Mesothelial cell of epicardium (in vitro differentiated cells): ENCODE measurements at places on chromosomes 5 and 9.

GRCh38 chr9:105816981-105817380, 122.6 kb downstream of the TMEM38B start:
- H3K36me3 ChIP-seq, result no peaks in the 10 kb centered on the region
- no peak for DNase-seq
- H3K27me3 ChIP-seq, result peaks cover 1% of the 10 kb centered on the region
- H3K4me3 ChIP-seq, result no peak overlapping the region

DNA sequence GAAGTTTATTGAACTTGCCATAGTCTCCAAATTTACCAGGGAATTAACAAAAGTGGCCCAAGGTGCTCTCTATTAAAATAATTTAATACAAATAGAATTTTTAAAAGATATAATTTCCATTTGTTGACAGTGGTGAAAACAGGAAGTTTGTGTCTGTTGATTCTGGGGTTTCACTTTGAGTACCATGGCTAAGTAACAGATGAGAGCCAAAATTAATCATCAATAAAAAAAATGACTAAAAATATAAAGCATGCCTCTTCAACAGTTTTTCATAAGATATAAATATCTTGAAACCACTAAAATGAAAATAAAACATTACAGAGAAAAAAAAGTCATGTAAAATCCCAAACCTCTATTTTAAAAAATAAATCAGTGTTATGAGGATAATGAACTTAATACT, 49.8 kb downstream of the SGCD start:
- peaks cover 18% of the 10 kb centered on the region for H3K4me1 ChIP-seq
- no peak overlapping the region for H3K4me3 ChIP-seq
- no peak overlapping the region for H3K27ac ChIP-seq
- H3K36me3 ChIP-seq, result no peaks in the 10 kb centered on the region

DNA sequence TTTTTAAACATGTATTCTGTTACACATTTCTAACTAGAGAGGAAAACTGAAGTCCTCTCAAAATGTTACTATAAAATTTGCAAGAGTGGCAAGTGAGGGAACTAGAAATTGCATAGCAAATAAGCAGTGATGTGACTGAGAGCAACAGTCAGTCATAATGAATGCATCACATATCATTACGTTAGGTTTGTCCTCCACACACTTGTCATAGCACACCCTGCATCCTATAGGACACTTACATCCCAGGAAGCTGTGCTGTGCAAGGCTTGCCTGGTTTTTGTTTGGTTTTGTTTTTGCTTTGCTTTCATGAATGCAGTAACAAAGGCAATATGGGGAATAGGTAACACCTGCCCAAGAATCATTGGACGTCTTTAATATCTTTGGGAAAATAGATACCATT, 10.8 kb downstream of the NFIB start:
- no peaks in the 10 kb centered on the region for H3K27me3 ChIP-seq
- H3K4me3 ChIP-seq, result peak overlapping the region; percentile 11
- peak overlapping the region; percentile 58 for H3K27ac ChIP-seq

- H3K27ac ChIP-seq, result no peak overlapping the region
- no peaks in the 10 kb centered on the region for H3K27me3 ChIP-seq
- no peak overlapping the region for H3K4me3 ChIP-seq
Observed at GRCh38 chr9:129071526-129072126, 9.3 kb upstream of the DOLPP1 start.

GRCh38 chr9:69143291-69143690, 30.8 kb upstream of the TJP2 start:
- DNase-seq, result no peak
- H3K4me1 ChIP-seq, result peaks cover 33% of the 10 kb centered on the region
- H3K27ac ChIP-seq, result peak overlapping the region; percentile 17
- H3K27me3 ChIP-seq, result no peaks in the 10 kb centered on the region

DNA sequence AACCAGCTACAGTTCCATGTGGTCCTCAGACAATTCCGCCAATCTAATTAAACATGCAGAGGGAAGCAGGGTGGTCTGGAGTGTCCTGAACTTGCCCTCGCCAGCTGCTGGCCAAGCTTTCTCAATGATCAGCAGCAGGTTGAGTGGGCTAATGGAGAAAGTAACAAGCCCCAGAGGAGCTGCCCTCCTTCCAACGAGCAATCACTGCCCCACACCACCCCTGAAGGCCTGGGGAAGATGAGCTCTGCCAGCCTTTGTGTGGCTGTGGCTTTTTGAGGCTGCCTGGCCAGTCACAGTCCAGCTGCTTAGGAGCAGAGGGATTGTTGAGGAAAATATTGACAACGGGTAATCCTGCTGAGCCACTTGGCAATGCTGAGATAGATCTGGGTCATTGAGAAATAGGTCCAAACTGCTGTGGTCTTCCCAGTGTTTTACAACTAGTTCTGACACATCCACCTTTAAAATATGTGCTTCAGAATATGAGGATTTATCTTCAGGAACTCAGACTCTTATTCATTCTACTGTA, 107.3 kb downstream of the CD180 start:
- peaks cover 38% of the 10 kb centered on the region for H3K4me1 ChIP-seq
- H3K27me3 ChIP-seq, result no peaks in the 10 kb centered on the region
- no peak overlapping the region for H3K27ac ChIP-seq
- peaks cover 3% of the 10 kb centered on the region for H3K36me3 ChIP-seq
- DNase-seq, result no peak

GRCh38 chr9:32725066-32725860, 58.1 kb upstream of the TMEM215 start:
- H3K36me3 ChIP-seq, result peaks cover 3% of the 10 kb centered on the region
- H3K27me3 ChIP-seq, result no peaks in the 10 kb centered on the region
- no peak overlapping the region for H3K27ac ChIP-seq
- DNase-seq, result no peak
- no peaks in the 10 kb centered on the region for H3K4me1 ChIP-seq

DNA sequence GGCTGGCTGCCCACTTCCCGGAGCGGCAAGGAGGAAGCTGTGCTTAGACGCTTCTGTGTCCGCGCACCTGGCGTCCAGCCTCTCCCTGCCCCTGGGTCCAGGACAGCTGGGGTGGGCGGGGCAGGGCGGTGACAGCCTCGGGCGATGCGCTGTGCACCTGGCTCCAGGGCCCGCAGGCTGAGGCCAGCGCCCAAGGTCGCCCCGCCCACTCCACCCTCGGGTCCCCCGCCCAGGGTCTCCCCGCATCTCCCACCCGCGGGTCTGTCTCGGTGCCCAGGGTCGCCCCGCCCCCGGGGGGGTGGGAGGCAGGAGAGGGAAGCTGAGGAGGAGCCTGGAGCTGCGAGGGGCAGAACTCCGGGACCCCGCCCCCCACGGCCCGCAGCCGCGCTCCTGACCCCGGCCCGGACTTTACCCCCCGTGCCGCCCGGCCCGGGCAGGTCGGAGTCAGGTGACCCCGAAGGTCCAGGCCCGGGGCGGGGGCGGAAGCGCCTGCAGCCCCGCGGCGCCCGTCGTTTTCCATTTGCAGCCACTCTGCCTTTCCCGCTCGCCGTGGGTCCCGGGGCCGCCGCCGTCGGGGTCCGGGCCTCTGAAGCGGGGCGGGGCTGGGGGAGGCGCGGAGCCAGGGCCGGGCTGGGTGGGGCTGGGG, at the start of gene ENTPD8:
Gene ENTPD8, minus strand, starts transcription at position 69 of the 646 bp plus-strand sequence. CDS start 3,072 bp downstream, outside the sequence.
- H3K4me3 ChIP-seq, result peak within 1 kb of the TSS; percentile 66
- DNase-seq, result no peak
- H3K36me3 ChIP-seq, result no peaks in the 10 kb centered on the region
- peaks cover 8% of the 10 kb centered on the region for H3K27me3 ChIP-seq

DNA sequence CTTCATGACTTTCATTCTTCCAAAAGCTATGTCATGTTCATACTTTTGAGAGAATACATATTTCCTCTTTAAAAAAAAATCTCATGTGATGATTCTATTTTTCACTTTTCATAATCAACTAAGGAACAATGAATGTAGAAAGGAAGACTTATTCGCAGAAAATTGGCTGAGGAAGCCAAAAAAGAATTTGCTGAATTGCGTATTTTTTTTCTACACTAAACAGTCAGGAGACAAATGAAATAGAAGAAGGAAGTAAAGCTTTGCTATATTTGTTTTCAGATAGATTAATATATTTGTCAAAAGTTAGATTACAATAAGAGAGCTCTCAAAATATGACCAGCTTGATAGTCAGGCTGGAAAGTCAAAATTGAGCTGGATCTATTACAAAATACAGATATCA, 504.2 kb downstream of the ANXA1 start:
- no peak overlapping the region for H3K27ac ChIP-seq
- H3K4me1 ChIP-seq, result no peaks in the 10 kb centered on the region
- DNase-seq, result no peak
- no peaks in the 10 kb centered on the region for H3K27me3 ChIP-seq
- no peak overlapping the region for H3K4me3 ChIP-seq

DNA sequence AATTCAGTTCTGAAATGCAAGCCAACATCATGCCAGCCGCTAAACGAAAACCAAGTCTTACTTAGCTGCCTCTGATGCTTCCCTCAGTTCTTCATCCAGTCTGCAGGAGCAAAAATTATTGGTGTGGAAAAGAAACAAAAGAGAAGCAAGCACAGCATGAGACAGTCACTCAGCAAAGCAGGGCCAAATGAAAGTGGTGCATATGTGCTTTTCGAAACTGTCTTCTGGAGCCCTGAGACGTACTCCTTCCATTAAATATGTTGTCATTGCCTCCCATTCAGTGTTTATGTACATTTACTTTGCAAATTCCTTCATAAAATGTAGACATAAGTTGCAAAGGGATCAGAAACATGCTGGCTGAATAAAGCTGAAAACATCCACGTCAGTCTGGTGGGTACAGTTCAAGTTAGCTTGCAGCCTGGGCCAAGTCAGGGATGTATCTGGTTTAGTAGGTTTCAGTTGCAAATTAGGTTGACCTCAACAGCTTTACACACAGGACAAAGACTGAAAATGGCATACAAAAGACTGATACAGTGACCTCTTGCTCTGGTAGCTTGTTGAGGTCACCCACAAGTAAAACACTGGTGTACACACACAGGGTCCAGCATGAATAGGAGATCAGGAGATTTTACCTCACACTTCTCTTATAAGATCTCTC, 139.7 kb upstream of the PCA3 start:
- no peaks in the 10 kb centered on the region for H3K4me1 ChIP-seq
- no peaks in the 10 kb centered on the region for H3K36me3 ChIP-seq
- H3K27ac ChIP-seq, result no peak overlapping the region

DNA sequence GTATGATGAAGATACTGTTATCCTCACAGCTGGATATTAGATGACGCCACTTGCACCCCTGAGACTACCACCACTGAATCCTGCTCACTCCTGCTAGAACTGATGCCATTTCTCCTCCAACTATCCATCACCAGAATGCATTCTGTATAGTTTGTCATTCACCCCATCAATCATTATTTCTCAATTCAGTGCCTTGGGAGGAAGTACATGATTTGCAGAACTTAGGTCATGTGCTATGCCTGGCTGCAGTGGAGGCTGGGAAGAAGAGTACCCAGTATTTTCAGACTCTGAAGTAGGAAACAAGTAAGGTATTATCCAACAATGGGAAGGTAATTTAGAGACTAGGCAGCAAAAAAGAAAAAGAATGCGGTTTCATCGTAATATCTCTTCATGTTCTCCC, 26.2 kb upstream of the HSD17B4 start:
- H3K27ac ChIP-seq, result no peak overlapping the region
- H3K4me1 ChIP-seq, result peaks cover 12% of the 10 kb centered on the region
- no peaks in the 10 kb centered on the region for H3K36me3 ChIP-seq
- no peaks in the 10 kb centered on the region for H3K27me3 ChIP-seq

DNA sequence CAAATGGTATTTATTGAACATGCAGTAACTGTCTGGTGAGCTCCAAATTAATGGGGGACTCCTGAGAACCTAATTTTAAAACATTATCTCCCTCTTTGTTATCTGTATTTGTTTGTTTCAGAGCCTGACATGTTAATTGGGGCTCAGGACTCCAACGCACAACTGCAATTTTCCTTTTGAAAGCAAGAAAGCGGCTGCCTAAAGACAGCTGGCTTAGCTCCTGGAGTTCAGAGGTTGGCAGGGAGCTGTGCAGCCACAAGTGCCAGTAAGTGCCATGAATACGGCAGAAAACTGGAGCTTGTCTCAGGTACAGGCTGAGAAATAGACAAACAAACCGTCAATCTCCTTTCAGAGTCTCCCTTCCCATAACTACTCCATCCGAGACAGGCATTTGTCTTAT, 80.9 kb downstream of the PPP2R2B start:
- H3K4me3 ChIP-seq, result no peak overlapping the region
- no peaks in the 10 kb centered on the region for H3K27me3 ChIP-seq
- no peaks in the 10 kb centered on the region for H3K36me3 ChIP-seq
- peaks cover 22% of the 10 kb centered on the region for H3K4me1 ChIP-seq

DNA sequence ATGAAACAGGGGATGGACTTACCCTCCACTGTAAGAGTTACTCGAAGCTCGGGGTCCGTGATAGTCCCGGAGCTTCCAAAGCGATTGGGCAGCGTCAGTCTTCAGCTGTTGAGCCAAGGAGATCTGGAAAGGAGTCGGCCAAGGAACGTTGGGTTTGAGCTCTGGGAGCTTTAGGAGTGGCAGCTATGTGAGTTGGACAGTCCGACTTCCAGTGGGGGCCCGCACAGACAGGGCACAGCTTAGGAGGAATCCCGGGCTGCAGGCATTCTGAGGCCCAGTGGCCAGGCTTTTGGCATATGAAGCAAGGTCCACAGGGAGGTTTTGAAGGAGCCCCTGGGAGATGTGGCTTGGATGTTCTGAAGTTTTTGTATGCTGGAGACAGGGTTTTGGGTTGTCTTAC, 72.7 kb downstream of the PHAX start:
- H3K4me3 ChIP-seq, result no peak overlapping the region
- peaks cover 2% of the 10 kb centered on the region for H3K4me1 ChIP-seq
- no peak for DNase-seq

DNA sequence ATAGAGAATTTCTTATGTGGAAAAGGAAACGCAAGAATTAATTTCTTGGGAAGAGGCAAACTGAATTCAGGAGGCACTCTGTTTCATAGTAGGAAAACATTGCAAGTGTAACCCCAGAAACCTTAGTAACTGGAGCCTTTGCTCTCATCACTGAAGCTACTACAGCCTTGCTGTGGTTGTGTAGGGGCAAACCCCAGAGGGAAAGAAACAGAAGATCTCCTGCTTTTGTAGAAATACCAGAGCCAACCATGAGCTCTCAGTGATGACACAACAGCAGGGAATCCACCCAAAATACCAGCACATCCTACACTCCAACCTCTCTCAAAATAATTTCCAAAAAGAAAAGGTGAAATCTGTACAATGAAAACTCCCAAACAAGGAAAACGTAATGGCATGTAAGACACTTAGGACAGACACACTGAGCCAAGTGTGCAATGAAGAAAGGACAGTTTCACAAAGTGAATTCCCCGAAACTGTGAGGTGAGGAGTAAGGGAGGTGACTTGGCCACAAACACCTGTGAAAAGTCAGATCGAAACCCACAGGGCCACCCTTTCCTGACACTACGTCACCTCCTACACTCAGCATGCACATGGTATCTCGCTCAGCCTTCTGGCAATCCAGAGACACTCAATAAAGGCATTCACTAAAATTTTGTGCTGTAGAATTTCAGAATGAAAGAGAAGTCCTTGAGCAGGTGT, 8.5 kb upstream of the ACSL6 start:
- H3K4me1 ChIP-seq, result no peaks in the 10 kb centered on the region
- no peaks in the 10 kb centered on the region for H3K36me3 ChIP-seq
- H3K4me3 ChIP-seq, result no peak overlapping the region
